ENCODE measurements at places on chromosomes 1 and 21. TPM values are rescaled to one million over a fixed set of nuclear protein-coding genes. Genes with fewer than 3 reads are reported as not detected.

- peaks cover 19% of the 10 kb centered on the region for H3K4me1 ChIP-seq
- H3K27ac ChIP-seq, result no peak within 1 kb of the TSS
- peaks cover 2% of the 10 kb centered on the region for H3K27me3 ChIP-seq
- no peak within 1 kb of the TSS for H3K4me3 ChIP-seq
- no peak for DNase-seq
These were observed at the start of gene MNDA for GRCh38 chr1:158830904-158831507. Gene MNDA, plus strand, starts transcription at chr1:158831351. Its CDS starts 10,803 bp downstream, at chr1:158842154.

- peaks cover 35% of the 10 kb centered on the region for H3K36me3 ChIP-seq
- H3K4me3 ChIP-seq, result no peak overlapping the region
- no peak overlapping the region for H3K27ac ChIP-seq
- DNase-seq, result no peak
- peaks cover 7% of the 10 kb centered on the region for H3K4me1 ChIP-seq
- no peaks in the 10 kb centered on the region for H3K27me3 ChIP-seq
These were observed 55.9 kb downstream of the MACO1 start for GRCh38 chr1:25486602-25487001.

DNA sequence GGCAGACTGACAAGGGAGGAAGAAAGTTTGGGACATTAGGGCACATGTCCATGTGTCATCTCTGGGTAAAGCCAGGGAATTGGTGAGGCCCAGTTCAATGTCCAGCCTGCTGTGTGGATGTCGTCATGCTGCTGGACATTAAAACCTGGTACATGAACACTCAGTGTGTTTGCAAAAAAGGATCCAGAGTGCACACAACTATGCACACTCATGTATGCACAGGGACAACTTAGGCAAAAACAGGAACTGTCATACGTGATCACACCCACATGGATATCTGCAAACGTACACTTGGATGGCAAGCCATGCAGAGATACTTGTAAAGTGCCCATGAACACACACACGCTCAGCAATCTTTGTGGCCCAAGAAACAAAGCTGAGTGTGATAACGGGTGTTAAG, 47.9 kb upstream of the NEK2 start:
- H3K27me3 ChIP-seq, result no peaks in the 10 kb centered on the region
- DNase-seq, result no peak
- no peak overlapping the region for H3K27ac ChIP-seq

GPR137B gene
- total RNA-seq, result 5.6 TPM

GRCh38 chr1:228362141-228362883, 44.3 kb downstream of the TRIM11 start:
- H3K27ac ChIP-seq, result no peak overlapping the region
- H3K4me3 ChIP-seq, result no peak overlapping the region
- H3K4me1 ChIP-seq, result no peaks in the 10 kb centered on the region
- H3K27me3 ChIP-seq, result no peaks in the 10 kb centered on the region

CHRNB2 gene
- 0.07 TPM for total RNA-seq

DNA sequence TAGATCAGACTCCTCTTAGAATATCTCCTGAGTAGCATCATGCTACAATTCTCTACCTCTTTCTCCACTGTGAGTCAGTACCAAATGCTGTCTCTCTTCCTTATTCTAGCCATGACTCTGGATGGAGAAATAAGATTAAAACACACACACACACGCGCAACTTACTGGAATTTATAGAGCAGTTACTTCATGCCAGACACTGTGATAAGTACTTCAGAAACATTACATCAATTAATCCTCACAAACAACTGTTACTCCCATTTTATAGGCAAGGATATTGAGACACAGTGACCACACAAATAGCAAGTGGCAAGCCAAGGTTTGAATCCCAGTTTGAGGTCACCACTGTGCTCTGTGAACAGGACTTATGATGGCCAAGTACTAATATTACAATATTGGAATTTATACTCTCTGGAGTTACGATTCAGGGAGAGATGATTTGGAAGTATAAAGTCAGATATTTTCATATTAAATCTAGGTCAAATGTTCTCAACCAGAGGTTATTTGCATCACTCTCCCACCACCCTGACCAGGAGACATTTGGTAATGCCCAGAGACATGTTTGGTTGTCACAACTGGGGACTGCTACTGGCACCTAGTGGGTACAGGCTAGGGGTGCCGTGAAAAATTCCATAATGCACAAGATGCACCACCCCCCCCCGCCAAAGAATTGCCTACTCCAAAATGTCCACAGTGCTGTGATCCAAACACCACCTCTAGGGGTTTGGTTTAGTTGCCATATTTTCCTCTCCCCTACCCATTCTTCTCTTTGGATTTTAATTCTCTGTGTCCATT, 221.6 kb downstream of the LTN1 start:
- H3K36me3 ChIP-seq, result peaks cover 23% of the 10 kb centered on the region
- H3K27me3 ChIP-seq, result no peaks in the 10 kb centered on the region
- H3K4me1 ChIP-seq, result peaks cover 56% of the 10 kb centered on the region

PTGFR gene
- not detected for total RNA-seq

DNA sequence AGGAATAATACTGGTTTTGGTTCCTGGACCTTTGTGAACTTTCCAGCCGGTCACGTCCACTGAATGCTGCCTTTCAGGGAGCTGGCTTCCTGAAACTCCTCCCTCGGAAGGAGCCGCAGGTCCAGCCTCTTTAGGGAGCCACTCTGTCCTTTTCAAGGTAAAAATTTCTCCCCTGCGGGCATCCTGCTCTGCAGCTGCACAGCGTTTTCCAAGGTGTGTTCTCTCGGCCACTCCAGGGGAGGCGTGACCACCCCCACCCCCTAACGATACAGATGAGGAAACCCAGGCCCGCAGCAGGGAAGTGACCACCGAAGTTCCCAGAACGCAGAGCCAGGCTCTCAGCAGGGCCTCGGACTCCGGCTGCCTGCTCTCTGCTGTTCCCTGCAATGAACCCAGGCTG, 21.5 kb downstream of the PADI2 start:
- H3K4me1 ChIP-seq, result no peaks in the 10 kb centered on the region
- H3K27ac ChIP-seq, result no peak overlapping the region
- H3K27me3 ChIP-seq, result peaks cover 6% of the 10 kb centered on the region
- no peaks in the 10 kb centered on the region for H3K36me3 ChIP-seq
- DNase-seq, result no peak
- H3K4me3 ChIP-seq, result no peak overlapping the region

DNA sequence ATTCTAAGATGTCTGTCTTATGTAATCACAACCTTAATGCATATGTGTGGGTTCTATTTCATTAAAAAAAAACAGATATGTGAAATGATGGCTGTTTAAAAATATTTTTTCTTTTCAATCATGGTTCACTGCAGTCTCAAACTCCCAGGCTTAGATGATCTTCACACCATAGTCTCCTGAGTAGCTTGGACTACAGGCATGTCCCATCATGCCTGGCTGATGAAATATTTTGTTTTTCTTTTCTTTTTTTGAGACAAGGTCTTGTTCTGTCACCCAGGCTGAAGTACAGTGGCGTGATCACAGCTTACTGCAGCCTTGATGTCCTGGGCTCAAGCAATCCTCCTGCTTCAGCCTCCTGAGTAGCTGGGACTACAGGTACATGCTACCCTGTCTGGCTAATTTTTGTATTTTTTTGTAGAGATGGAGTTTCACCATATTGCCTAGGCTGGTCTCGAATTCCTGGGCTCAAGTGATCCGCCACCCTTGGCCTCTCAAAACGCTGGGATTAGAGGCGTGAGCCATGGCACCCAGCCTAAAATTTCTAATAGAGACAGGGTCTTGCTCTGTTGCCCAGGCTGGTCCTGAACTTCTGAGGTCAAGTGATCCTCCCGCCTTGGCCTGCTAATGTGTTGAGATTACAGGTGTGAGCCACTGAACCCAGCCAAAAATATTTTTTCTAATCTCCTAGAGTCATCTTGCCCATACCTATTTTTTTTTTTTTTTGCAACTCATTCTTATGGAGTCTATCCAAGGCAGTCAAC, 67.6 kb downstream of the GIPC2 start:
- peaks cover 5% of the 10 kb centered on the region for H3K4me1 ChIP-seq
- no peak for DNase-seq
- no peak overlapping the region for H3K4me3 ChIP-seq
- H3K27ac ChIP-seq, result no peak overlapping the region
- H3K36me3 ChIP-seq, result no peaks in the 10 kb centered on the region
- H3K27me3 ChIP-seq, result no peaks in the 10 kb centered on the region

- DNase-seq, result no peak
- H3K36me3 ChIP-seq, result peaks cover 8% of the 10 kb centered on the region
- H3K4me1 ChIP-seq, result peaks cover 34% of the 10 kb centered on the region
- H3K27ac ChIP-seq, result no peak overlapping the region
These were observed 519 bp upstream of the IQCC start for GRCh38 chr1:32204943-32205361.

- H3K27me3 ChIP-seq, result no peaks in the 10 kb centered on the region
- peak overlapping the region; percentile 80 for H3K4me3 ChIP-seq
- H3K4me1 ChIP-seq, result peaks cover 23% of the 10 kb centered on the region
- peak overlapping the region; percentile 63 for H3K27ac ChIP-seq
These were observed 969 bp downstream of the ACAP3 start for GRCh38 chr1:1306661-1307260.

GRCh38 chr1:244836135-244836521, 670 bp downstream of the COX20 start:
- H3K4me3 ChIP-seq, result peak overlapping the region; percentile 80
- no peaks in the 10 kb centered on the region for H3K27me3 ChIP-seq
- DNase-seq, result no peak
- H3K27ac ChIP-seq, result peak overlapping the region; percentile 88
- peaks cover 46% of the 10 kb centered on the region for H3K4me1 ChIP-seq

LEPR gene
- 3.7 TPM for total RNA-seq

GRCh38 chr21:44376606-44377005, 23.2 kb downstream of the TRPM2 start:
- H3K4me1 ChIP-seq, result peaks cover 16% of the 10 kb centered on the region
- no peaks in the 10 kb centered on the region for H3K27me3 ChIP-seq
- H3K36me3 ChIP-seq, result no peaks in the 10 kb centered on the region
- no peak for DNase-seq
- no peak overlapping the region for H3K27ac ChIP-seq

DNA sequence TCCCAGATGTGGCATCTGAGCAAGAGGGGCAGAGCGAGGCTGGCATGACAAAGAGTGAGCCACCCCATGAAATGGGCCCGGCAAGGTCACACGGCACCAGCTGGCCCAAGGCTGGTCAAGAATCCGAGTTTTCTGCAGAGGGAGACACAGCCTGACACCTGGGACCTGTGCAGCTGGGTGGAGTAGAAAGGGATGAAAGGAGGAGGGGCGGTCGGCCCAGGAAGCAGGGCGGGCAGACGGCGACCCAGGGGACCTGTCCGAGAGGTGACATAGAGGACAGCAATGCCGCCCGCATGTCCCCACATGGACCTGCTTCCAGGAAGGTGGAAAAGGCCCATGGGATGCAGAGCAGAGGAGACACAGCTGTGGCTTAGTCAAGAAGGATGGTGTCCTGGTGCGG, 137.7 kb downstream of the PRDM16 start:
- H3K36me3 ChIP-seq, result no peaks in the 10 kb centered on the region
- no peaks in the 10 kb centered on the region for H3K27me3 ChIP-seq
- H3K4me3 ChIP-seq, result no peak overlapping the region
- no peak overlapping the region for H3K27ac ChIP-seq

DNA sequence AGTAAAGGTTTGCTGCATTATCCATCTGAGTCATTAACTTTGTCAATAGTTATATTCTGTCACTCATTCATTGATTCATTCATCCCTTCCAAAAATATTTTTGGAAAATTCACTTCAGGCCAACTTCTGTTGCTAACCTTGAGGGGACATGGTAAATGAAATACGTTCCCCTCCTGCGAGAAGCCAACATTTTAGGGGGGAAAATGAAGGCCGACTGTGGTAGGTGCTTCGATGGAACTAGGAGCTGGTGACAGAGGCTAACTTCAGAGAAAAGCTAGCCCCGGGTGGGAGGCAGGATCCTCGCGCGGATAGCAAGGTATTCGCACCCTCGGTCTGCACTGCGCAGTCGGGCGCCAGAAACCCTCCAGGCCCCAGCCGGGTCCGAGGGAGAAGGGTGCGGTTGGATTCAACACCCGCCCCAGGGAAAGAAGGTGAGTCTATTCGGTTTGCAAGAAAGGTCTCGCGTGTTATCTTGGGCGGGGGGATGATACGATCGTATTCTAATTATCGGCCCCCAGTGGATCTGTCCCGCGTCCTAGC, 646 bp upstream of the RRP15 start:
- DNase-seq, result no peak
- peaks cover 12% of the 10 kb centered on the region for H3K27me3 ChIP-seq
- H3K4me1 ChIP-seq, result peaks cover 32% of the 10 kb centered on the region
- H3K4me3 ChIP-seq, result peak overlapping the region; percentile 94
- H3K36me3 ChIP-seq, result peaks cover 7% of the 10 kb centered on the region
- H3K27ac ChIP-seq, result peak overlapping the region; percentile 91

- no peak overlapping the region for H3K27ac ChIP-seq
- no peak for DNase-seq
- no peaks in the 10 kb centered on the region for H3K4me1 ChIP-seq
These were observed 38.2 kb upstream of the PKP1 start for GRCh38 chr1:201245082-201245481.

- H3K27ac ChIP-seq, result peak overlapping the region; percentile 31
- no peak for DNase-seq
- H3K4me3 ChIP-seq, result no peak overlapping the region
- no peaks in the 10 kb centered on the region for H3K27me3 ChIP-seq
These were observed 69.3 kb downstream of the EPB41 start for GRCh38 chr1:28983509-28984310.

GRCh38 chr1:167206166-167206835, 14.4 kb upstream of the POU2F1 start:
- H3K4me1 ChIP-seq, result peaks cover 18% of the 10 kb centered on the region
- H3K27ac ChIP-seq, result peak overlapping the region; percentile 39
- peaks cover 11% of the 10 kb centered on the region for H3K36me3 ChIP-seq
- no peaks in the 10 kb centered on the region for H3K27me3 ChIP-seq
- H3K4me3 ChIP-seq, result no peak overlapping the region

TMEM79 gene
- total RNA-seq, result 10.2 TPM

TTC22 gene
- total RNA-seq, result 4.1 TPM

- no peaks in the 10 kb centered on the region for H3K27me3 ChIP-seq
- no peak overlapping the region for H3K4me3 ChIP-seq
- DNase-seq, result no peak
- H3K36me3 ChIP-seq, result no peaks in the 10 kb centered on the region
These were observed 16.1 kb upstream of the KIF14 start for GRCh38 chr1:200636681-200637080.

DNA sequence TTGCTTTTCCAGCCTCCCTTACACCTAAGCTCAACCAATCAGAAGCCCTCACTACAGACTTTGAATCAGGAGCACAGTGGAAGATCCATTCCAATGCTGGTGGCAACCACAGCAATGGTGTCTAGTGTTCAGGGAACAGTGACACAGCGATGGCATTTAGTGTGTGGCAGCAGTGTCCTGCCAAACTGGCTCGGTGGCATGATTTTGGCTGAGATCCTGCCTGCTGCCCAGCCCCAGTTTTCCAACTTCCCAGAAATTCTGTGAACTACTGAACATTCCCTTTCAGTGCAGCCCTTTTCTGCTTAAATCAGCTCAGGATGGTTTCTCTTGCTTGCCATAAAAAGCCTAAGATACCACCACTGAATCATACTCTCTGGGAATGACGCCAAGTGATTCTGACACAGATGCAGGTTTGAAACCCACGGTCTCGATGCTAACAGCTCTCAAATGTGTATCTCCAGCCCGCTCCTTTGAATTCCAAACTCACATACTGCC, 8.8 kb downstream of the ASAP3 start:
- H3K36me3 ChIP-seq, result no peaks in the 10 kb centered on the region
- no peak overlapping the region for H3K27ac ChIP-seq
- no peaks in the 10 kb centered on the region for H3K4me1 ChIP-seq
- no peak overlapping the region for H3K4me3 ChIP-seq
- DNase-seq, result no peak

- H3K4me3 ChIP-seq, result no peak overlapping the region
- H3K36me3 ChIP-seq, result no peaks in the 10 kb centered on the region
- H3K4me1 ChIP-seq, result no peaks in the 10 kb centered on the region
- peaks cover 2% of the 10 kb centered on the region for H3K27me3 ChIP-seq
- H3K27ac ChIP-seq, result no peak overlapping the region
- DNase-seq, result no peak
These were observed 211.5 kb downstream of the LHX8 start for GRCh38 chr1:75345538-75346292.
